Stimulated activated CD8-positive, alpha-beta memory T cell treated with anti-CD3 and anti-CD28 coated beads, Interleukin-4, amount 100 ng/mL, for 1 hour (primary cell): ENCODE measurements at places on chromosomes 4 and X.

DNA sequence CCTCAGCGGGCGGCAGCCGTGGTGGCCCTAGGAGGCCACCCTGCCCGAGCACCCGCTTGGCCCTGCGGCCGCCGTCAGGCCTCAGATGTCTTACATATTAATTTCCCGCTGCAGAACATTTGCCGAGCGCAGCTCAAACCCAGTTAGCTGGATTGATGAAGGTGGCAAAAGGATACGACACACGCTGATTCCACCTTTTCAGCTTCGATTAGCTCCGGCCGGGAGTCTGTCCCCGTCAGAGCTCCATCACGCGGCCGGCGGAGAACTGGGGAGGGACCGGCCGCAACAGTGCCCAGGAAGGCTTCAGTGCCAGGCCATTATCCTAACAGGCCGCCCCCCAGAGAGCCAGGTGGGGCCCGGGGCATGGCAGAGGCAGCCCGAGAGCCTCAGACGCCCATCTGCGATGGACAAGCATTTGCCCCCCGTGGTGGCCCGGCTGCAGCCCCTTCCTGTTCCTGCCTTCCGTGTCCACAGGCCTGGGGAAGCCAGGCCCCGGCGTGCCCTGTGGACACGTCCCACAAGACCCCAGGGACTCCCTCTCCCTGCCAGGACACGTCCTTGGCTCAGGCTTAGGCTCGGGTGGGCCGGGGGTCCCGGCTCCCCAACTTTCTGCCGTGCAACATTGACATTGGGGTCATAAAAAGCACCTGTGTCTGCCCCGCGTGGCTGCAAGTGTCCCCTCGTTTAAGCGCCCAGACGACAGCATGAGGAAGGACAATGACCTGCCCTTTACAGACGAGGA lies 133.8 kb upstream of the NKX1-1 start:
- no peak for DNase-seq

GRCh38 chr4:37594099-37594498 lies 92.1 kb downstream of the RELL1 start:
- no peak for DNase-seq

DNA sequence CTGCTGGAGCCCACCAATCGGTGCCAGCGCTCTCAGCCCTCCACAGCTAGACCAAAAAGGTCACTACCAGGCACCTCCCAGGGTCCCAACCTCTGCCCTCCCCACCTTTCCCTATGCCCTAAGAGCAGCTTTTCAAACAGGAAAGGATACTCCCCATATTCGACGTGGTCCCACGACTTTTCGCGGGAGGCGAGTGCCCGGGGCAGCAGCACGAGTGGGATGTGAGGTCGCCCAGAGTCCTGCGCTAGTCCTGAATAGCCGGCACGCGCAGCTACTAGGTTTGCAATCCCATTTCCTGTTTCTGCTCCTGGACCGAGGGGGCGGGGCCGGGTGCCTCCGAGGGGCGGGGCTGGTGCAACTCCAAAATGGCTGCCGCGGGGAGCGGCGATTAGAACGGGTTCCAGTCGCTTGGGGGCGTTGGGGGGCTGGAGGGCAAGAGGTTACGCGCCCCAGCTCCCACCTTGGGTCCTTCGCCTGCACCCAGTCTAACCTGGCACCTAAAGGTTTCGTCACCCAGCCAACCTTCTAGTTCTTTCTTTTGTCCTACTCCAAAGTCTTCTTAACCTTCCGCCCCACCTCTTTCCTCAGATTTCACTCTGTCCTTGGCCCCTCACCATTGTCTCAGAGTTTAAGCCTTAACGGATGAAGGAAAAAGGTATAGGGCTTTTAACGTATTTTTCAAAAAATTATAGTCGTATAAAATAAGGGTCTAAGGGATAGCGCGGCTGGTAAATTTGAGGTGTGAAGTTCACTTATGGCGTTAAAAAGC lies 85.0 kb upstream of the TENT5D start:
- DNase-seq, result no peak

- no peak for DNase-seq
Observed at GRCh38 chr4:108156391-108156790, 12.3 kb downstream of the LEF1 start.

DNA sequence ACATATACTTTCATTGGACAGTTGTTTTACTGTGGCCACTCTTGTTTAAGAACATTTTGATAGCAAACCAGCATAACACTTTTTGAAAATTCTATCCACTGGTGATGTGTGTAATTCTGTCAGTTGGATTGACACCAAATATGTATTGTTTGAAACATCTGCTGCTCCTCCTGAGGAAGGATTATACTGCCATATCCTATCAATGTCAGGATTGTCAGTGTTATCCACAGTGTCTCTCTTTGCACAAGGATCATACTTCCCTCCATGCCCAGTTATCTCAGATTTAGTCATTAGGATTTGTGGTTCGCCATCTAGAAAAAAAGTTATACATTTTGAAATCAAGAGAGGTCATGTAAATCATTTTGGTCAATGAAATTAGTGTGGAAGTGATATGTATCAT lies 1859.6 kb downstream of the C4orf33 start:
- DNase-seq, result no peak

- DNase-seq, result no peak
Observed at GRCh38 chr4:42871671-42872290, 20.7 kb upstream of the GRXCR1 start.

DNA sequence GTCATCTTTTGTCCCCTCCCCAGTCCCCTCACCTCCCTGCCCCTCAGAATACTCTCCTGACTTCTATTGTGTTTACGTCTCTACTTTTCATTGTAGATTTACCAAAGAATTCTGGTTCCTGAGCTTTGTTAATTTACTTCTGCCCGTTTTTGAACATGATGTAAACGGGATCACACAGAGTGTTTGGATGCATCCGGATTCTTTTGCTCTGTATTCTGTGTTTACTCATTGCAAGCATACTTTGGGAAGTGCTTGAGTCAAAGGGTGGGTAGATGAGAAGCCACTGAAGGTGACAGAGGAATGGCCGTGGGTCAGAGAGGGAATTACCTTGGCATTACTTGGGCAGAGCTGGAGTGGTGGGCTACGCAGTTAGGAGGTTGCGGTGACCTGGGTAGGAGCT lies 18.0 kb downstream of the CLCN4 start:
- no peak for DNase-seq

DNA sequence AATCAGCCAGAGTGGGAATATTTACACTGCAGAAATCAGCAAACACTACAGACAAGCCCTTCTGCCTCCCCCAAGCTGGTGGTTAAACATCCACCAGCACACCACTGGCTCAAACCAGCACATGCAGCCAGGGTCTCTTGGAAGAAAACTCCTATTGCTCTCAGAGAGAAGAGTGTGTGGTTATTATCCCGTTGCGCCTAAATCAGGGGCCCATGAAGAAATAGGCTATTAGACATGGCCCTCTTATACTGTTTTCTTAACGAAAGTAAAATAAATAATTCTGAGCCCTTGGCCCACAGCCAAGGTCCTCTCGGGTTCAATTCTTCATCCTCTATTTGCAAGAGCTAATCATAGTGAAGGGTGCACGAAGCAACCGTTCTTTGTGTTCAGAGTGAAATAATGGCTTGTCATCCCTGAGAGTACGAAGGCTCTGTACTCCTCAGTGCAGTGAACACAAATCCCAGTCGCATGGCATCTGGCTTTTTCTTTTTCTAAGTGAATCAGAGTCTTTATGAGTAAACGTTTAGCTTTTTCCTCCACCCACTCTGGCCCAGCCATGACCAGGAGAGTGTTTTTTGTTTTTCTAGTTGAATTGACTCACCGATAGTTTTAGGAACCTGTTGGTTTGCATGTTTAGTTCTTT lies 33.4 kb upstream of the RBM47 start:
- no peak for DNase-seq

DNA sequence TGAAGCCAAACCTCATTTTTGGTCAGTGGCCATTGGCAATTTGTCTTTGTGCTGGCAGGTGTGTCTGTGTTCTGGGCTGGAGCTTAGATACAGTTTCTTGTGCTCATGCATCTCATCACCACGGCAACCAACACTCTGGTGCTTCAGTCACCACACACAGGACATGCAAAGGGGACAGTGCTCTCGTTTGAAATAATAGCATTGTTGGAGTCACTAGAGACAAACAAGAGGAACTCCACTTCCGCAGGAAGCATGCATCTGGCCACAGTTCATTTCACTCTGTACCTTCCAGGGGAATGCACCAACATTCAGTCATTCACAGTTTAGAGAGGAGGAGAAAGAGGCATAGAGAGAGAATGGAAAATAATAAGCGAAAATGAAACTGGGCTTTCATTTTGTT lies 267.4 kb downstream of the ANK2 start:
- no peak for DNase-seq

GRCh38 chr4:143539670-143540023 lies 26.1 kb downstream of the SMARCA5 start:
- no peak for DNase-seq

DNA sequence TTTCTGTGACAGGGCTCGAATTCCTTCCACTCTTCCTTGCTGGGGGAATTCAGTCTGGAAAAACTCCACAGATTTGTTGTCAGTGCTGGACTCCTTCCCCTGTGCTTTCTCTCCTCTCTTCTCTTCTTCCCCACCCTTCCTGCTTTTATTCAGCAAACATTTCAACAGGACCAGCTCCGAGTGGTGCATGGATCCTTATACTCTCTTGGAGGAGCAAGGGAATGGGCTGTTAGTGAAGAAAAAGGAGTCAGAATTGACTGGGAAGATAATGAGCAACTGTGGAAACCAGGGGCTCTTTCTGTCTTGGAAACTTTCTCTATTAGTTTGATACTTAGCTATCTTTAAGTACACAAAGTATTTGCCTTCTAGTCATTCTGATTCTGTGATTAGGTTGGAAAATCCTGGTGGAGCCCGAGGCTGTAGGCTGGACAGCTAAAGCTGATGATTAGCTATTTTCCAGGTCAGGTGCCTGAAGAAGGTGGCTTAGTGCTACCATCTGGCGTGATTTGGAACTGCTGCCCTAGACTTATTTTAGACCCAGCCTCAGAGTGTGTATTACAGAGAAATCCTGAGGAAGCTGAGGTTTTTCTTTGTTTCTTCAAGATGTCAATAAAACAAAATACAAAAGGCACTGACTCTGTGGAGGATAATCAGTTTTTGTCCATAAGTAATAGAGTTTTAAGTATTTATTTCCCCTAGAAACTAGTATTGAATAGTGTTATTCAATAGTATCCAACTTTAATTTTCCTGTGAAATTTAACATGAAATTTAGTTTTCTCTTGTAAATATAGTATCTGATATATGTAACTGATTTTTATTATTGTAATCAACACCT lies 38.4 kb downstream of the NAP1L5 start:
- DNase-seq, result peak; percentile 5

- no peak for DNase-seq
Observed at GRCh38 chrX:43373032-43373431, 283.1 kb upstream of the MAOA start.

- no peak for DNase-seq
Observed at GRCh38 chrX:11562570-11562969, 103.2 kb downstream of the ARHGAP6 start.

GRCh38 chrX:37331546-37331945 lies 17.6 kb upstream of the PRRG1 start:
- no peak for DNase-seq

DNA sequence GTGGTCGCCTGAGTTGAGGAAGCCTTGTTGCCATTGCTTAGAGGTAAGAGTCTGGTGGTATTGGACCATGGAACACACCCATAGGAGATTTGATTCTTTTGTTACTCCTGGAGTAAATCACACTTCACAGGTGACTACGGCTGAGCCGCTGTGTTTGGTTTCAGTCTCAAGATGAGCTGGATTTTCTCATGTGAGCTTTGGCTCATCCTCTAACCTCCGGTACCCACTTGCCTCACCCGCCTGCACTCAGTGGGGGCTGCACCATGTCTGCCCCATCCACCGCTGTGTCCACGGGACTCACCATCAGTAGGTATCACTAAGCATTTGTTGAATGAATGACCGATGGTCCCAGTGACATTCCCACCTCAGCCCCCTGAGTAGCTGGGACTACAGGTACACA lies 52.7 kb downstream of the HTT-AS start:
- DNase-seq, result no peak

GRCh38 chr4:48031802-48032525 lies 15.4 kb downstream of the NIPAL1 start:
- DNase-seq, result no peak

DNA sequence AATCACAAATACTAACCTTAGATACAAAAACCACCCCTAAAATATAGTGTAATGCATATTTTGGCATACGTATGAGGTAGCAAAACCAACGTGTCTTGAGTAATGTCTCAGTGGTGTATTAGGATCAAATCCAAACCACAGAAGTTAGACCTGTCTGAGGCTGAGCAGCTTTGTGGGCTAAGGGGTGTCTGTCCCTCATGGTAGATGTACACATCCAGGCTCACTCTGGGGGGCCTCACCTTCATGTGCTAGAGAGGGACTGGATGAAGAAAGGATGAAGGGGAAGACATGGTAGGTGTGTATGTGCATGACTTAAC lies 188.0 kb upstream of the TBC1D9 start:
- DNase-seq, result no peak

DNA sequence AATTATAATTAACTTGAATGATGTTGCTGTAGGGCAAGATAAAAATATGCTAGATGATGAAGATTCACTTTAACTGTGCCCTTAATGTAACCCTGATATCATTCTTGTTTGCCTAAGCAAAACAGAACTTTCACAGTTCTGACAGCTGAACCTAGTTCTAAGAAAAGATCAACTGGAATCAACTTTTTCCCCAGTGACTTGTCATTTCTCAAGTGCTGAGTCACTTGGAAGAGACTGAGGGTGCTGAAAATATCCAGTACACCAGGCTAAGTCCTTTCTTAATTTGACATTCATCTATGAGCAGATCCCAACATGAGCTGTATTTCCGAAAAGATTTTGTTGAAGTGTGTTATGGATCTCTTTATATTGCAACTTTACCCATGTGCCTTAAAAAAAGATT lies 140.4 kb downstream of the MID1IP1 start:
- no peak for DNase-seq

DNA sequence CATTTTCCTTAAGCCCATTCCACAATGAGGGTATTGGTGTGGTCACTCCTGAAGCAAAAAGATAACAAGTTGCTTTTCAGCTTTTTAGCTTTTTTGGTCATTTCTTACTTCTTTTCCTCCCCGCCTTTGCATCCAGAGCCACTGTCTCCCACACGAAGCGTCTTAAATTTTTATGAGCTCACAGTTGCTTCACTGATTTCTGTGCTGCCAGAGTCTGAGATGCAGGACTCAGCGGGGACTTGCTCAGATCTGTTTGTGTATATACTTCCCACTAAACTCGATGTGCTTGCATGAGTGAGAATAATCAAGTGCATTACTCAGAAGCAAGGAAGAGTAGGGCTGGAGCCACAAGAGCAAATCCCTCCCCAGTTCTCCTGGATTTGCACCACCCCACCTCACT lies 80.2 kb upstream of the FHL1 start:
- no peak for DNase-seq

- no peak for DNase-seq
Observed at GRCh38 chrX:101206471-101206870, 13.1 kb upstream of the DRP2 start.

GRCh38 chr4:129230846-129231245 lies 134.9 kb downstream of the C4orf33 start:
- DNase-seq, result no peak
